IMR-90 (cell line): ENCODE measurements at places on chromosomes 11 and 22.

DNA sequence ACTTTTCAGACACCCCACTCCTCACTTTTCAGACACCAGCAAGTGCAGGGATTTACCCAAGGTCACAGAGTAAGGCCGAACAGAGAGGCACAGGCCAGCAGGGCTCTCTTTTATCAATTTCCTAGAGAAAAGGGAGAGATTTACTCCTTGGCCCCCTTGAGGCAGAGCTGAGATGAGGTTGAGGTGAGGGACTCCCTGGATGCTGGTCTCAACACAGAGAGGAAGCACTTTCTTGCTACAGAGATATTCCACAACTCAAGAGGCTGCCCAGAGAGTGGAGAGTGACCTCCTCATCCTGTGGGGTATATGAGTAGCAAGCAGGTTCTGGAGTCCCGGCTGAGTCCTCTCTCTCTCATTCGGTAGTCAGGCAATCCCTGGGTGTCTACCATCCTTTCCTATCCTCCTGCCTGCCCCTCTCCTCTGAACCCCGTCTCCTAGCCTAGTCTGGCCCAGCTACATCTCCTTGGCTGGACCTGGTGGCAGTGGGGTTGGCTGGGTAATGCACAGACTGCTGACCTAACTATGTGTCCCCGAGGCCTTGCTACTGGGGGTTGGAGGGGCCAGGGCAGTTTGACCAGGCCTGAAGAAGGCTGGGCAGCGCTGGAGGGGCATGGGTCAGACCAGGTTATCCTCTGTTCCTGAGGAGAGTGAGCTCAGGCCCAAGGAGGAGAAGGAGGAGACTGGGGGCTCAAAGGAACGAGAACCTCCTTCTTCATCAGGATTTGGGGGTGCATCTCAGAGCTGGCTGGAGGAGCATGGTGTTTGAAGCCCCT lies 1.8 kb upstream of the ARHGEF17 start:
- no peak for DNase-seq

- DNase-seq = no peak
These were observed 12.7 kb upstream of the PRSS23 start for GRCh38 chr11:86787656-86788055.

DNA sequence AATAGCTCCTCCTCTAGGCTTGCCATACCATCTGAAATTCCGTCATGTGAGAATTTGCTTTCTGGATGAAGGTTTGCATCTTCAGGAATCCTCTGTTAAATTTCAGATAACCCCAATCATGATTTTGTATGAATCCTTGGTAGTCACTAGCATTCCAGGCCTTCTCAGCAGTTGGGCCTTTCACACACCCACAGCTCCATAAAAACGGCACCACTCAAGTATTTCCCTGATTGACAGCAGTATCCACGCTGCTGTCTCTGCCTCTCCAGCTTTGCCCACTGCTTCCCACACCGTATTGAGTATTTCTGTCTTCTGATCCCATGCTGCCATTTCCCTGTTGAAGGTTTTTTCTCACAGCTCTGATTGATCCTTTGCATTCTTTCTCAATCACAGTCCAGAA lies 208.7 kb upstream of the NCAM1 start:
- no peak for DNase-seq

DNA sequence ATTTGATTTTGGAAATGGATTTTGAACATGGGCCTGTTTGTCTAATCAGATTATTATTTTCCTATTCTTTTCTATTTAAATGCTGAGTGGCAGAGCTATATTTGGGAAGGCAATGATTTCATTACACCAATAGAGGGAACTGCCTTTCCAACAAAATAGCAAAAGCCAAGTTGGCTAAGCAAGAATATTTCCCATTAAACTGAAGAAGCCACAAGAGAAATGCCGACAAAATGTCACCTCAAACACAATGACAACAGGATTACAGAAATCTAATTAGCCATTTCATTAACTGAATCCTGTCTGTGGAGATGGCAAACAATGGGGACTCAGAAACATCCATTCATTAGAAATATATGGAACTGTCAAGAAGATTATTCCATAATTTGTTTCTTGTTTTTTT lies 1593.1 kb upstream of the RAG2 start:
- DNase-seq = no peak

DNA sequence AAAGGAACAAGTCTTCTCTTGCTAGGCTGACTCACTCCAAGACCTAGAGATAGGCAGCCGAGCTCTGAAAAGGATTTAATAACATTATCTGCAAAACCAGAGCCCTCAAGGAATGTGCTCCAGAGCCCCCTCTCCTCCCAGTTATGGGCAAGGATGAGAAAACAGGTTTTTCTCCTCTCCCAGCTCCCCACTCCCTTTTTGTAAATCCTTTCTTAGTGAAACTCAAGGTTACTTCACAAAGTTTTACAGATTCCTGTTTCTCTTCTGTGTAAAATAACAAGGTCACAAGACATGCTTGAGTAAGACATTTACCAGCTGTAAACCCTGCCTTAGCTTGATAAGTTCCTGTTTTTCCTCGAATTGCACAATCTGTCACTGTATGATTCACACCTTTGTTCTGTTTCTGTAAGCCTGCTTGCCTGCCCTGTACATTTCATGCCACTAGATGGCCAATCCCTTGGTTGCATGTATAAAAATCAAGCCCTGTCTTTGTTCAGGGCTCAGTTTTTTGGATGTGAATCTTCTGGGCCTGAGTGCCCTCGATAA lies 489.4 kb downstream of the KCNA4 start:
- peak; percentile 74 for DNase-seq
